Activated T-helper 9 cell treated with anti-CD3 and anti-CD28 coated beads, Interleukin-2, amount 50 U/mL, for 16 hours (primary cell): ENCODE measurements at places on chromosomes 12 and 14.

DNA sequence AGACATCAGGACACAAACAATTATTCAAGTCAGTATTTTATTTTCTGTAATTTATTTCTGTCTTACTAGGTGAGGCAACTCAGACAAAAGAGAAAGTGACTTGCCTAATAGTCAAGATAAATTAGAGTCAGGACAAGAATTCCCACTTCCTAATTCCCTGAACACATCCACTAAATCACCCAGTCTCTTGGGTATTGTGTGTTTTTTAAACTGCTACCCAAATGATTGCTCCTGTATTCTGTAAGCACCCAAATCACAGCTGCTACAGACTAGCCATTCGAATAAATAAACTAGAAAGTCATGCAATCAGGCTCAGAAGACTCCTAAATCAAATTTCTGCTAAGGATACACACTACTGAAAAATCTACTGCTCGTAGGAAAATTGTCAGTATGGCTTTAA, 263.0 kb downstream of the DUSP6 start:
- DNase-seq = no peak

GRCh38 chr12:113252494-113252893, 31.2 kb downstream of the TPCN1 start:
- no peak for DNase-seq

DNA sequence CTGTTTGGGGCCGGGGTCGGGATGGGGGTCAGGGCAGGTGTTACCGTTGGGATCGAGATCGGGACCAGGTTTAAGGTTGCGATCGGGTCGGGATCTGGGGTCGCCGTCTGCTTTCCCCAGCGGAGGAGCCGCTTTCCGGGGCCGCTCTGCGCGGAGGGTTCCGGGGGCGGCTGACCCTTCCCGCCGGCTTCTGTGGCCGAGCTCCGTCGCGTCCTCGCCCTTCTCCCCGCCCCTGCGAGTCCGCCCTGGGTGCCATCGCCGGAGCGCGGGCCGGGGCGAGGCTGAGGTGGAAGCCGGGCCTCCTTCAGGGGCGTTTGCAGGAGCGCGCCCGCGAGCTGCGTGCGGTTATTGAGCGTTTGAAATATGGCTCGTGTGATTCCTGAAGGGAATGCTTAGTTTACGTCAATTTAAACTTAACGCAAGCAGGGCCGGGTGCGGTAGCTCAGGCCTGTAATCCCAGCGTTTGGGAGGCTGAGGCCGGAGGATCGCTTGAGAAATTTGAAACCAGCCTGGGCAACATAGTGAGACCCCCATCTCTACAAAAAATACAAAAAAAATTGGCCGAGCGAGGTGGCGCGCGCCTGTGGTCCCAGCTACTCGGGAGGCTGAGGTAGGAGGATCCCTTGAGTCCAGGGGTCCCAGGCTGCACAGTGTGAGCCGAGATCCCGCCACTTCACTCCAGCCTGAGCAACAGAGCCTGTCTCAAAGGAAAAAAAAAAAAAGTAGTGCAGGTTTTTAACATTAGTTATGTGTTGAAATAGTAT, 620 bp downstream of the PGAM5 start:
- DNase-seq = no peak

GRCh38 chr14:75125617-75126016, 1.2 kb downstream of the NEK9 start:
- no peak for DNase-seq

- no peak for DNase-seq
These were observed 15.8 kb upstream of the TMEM30B start for GRCh38 chr14:61296719-61297502.

GRCh38 chr14:53190938-53191337, 37.8 kb upstream of the DDHD1 start:
- peak; percentile 35 for DNase-seq

- no peak for DNase-seq
These were observed 1337.6 kb downstream of the LRFN5 start for GRCh38 chr14:42944284-42944683.
